MV-4-11 (cell line): ENCODE measurements at places on chromosomes 2 and 18.

DNA sequence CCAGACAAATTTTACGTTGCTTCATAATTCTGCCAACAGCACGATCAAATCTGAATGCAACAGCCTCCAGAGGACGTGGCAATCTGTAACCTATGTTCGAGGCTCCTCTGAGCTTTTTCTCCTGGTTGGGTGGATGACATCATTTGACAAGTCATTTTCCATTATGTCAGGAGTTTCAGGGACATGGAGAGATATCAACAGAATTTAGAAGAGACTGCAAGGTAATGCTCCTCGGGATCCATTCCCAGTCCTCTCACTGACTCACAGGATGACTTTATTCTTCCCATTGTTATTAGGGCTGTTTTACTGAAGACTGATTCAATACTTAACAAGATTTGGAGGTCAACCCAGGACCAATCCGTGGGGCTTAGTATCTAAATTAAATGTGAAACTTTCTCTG is 72.5 kb upstream of the RNF152 start:
- DNase-seq, result no peak

DNA sequence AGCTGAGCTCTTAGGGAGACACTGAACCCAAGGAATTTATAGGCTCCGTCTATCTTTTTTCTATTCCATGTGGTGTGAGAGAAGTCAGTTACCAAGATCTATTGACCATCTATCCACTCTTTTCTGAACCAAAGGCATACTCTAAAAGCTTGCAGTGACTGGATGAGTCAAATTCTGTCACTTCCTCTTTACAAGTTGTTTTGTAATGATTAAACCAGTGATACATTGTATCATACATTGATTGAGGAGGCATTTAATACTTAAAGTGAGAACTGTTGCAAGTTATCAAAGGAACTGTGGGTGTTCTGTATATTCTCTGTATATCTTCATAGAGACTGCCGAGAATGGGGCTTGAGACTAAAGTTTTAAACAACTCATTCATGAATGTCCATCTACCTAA is 188.8 kb downstream of the CAMKMT start:
- DNase-seq, result peak; percentile 77

- no peak for DNase-seq
These were observed 82.0 kb downstream of the THADA start for GRCh38 chr2:43513796-43514195.

DNA sequence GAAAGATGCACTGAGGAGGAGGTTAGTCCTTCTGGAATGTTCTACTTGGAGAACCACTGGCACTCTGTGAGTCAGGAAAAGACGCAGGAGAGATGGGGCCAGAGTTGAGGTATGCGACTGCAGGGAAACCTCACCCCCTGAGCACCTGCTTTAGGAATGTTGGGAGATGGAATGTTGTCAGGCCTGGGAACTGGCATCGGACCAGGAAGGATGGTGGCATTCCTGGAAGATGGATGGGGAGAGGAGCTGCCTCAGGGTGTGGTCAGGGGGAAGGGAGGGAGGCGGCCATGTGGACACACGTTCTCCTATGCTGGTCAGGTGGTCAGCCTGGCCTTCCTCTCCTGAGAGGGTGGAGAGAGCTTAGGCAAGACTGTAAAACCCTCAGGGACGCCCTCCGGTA is 146.3 kb downstream of the CELF4 start:
- DNase-seq, result no peak

GRCh38 chr2:39228413-39229209 is 15.2 kb downstream of the CDKL4 start:
- DNase-seq, result no peak

DNA sequence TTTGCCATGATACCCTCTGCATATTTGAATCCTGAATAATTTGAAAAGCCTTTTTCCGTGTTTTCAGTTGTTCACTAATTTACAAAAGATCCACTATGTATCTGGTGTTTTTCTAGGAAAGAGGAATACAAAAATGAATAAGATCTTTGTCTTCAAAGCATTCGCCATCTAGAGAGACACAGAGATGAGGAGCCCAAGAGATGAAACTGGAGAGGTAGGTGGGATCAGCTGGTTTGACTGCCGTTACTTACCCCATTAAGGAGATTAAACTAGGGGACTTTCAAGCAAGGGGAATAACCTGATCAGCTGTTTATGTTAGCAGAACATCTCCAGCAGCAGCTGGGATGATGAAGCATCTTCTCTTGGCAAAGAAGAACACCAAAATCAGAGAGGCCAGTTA is 150.2 kb upstream of the SATB2 start:
- DNase-seq, result no peak

- DNase-seq, result no peak
These were observed 550.2 kb upstream of the SETBP1 start for GRCh38 chr18:44130376-44130942.

- DNase-seq, result no peak
These were observed 360.3 kb downstream of the CLIP4 start for GRCh38 chr2:29475499-29475898.

- no peak for DNase-seq
These were observed 136.0 kb upstream of the FAM98A start for GRCh38 chr2:33735096-33735495.
